Activated T-helper 9 cell treated with anti-CD3 and anti-CD28 coated beads, Interleukin-2, amount 50 U/mL, for 16 hours (primary cell): ENCODE measurements at places on chromosomes 12 and 14.

- DNase-seq = no peak
Observed at GRCh38 chr12:125282921-125283320, 217.7 kb downstream of the AACS start.

DNA sequence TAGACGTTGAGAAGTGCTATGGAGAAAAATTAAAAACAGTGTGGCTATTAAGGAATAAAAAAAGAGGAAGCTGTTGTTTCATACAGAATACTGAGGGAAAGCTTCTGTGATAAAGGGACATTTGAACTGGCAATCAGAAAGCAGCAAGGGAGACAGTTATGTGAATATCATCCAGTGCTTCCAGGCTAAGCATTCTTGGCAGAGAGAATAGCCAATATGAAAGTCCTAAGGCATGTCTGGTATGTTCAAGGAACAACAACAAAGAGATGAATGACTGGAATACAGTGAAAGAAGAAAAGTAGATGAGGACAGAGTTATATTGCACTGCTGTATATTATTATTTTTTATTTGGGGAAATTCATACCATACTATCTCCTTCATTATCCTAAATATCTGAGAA is 23.9 kb downstream of the SCAF11 start:
- DNase-seq = no peak

DNA sequence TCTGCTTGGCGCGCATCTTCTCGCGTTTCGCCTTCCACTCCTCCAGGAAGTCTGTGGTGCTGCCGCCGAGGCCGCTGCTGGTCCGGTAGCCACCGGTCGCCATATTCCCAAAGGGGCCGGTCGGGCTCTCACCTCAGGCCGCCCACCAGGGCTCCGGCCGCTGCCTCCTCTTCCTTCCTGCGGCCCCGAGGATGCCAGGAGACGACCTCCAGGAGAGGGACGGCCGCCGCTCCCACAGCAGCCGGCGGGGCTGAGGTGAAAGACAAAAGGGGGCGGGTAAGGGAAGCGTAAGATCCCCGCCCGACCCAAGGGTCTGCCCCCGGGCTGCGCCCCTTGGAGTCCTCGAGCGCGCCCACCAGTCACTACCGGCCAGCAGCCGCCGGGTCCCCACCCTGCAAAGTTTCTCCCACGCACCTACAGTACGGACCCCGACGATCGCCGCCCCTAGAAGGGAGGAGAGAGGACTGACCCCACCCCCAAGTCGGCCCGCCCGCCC is 574 bp downstream of the PAWR start:
- no peak for DNase-seq

DNA sequence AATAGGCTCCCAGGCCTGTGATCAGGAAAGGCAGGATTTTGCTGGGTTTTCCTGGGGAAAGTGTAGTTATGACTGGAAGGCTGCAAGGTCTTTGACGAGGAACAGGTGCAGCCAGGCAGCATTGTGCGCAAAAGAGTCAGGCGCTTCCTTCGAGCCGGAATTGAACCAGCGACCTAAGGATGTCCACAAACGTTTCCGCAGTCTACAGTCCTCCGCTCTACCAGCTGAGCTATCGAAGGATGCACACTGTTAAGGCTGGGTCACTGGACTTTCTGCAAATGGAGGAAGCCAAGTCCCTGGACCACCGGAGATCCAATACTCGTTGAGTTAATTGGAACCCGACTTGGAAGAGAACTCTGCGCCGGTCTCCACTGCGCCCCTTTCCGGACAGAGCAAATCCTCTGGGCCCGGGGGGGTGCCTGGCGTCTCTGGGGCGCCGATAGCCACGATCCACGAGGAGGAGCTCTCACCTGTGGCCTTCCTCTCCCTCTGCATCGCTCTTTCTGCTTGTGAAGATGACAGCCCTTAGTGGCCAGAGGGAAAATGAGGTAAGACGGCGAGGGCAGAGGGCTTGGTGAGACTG is 18.4 kb upstream of the OR6S1 start:
- DNase-seq = no peak

GRCh38 chr14:101005447-101005846 is 101.9 kb upstream of the RTL1 start:
- no peak for DNase-seq

DNA sequence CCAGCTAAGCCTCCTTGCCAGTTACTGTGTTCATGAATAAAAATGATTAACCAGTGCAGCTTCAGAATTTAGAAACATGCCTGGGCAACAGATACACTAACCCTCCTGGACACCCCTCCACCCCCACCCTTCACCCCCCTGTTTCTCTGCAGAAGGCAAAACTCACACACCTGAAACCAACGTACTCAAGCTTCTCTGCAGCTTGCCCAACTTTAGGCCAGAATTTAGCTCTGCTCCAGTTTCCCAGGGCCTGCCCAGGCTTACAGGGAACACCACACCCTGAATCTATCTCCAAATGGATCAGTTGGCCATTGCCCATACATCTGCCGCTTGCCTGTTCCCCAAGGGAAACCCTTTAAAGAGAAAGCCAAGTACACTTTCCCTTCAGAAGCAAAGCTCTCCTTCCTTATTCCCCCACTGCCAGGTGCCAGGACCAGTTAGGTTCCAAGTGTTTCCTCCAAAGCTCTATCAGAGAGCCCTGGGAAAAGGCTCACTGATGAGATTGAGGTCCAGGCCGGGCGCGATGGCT is 1.8 kb upstream of the SPPL3 start:
- DNase-seq = no peak

- DNase-seq = no peak
Observed at GRCh38 chr12:108914121-108914531, 34.2 kb downstream of the DAO start.

- no peak for DNase-seq
Observed at GRCh38 chr12:65886996-65887395, 62.7 kb downstream of the HMGA2 start.

- no peak for DNase-seq
Observed at GRCh38 chr12:94027561-94027960, 120.8 kb upstream of the PLXNC1 start.

DNA sequence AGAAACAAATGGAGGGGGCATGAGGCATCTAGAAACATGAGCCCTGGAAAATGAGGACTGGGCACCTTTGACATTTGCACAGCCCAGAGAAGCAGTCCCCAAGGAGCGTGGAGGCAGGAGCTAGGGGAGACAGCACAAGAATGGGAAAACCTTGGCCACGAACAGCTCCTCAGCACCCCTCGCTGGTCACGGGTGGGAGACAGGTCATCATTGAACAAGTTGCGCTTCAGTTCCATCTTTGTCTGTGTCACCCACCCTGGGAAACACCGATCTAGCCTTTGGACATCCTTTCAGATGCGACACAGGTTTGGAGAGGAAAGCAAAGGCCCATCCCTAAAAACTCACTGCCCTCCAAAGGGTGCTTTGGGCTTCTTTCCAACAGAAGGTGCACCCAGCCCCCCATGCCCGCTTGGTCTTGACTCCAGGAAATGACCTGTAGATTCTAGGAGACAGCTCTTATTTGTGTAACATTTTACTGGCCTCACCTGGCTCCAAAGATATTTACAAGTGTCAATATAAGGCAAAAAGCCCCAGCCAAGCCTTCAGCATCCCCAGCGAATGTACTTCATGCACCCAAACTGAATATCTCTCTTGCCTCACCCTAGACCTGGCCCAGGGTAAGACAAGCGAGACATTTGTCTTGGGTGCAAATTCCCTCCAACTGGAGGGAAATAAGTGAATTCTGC is 28.8 kb upstream of the CLMN start:
- no peak for DNase-seq

- DNase-seq = no peak
Observed at GRCh38 chr14:68497011-68497410, 295.9 kb downstream of the ZFP36L1 start.

DNA sequence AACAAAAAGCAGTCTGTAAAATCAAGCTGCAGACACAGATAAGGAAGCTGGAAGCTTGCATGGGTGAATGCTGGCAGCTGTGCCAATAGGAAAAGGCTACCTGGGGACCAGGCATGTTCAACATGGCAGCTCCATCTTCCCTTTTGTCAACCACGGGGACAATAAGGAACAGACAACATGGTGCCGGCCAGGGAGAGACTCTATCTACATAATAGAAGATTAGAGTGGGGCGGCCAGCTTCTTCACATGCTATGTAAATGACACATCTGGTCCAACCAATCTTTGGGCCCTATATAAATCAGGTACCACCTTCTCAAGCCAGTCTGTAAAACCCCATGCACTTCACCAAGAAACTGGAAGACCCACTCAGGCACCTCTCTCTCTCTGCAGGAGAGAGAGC is 157.6 kb downstream of the SUDS3 start:
- no peak for DNase-seq

GRCh38 chr14:71473843-71474242 is 458.4 kb upstream of the RGS6 start:
- no peak for DNase-seq

DNA sequence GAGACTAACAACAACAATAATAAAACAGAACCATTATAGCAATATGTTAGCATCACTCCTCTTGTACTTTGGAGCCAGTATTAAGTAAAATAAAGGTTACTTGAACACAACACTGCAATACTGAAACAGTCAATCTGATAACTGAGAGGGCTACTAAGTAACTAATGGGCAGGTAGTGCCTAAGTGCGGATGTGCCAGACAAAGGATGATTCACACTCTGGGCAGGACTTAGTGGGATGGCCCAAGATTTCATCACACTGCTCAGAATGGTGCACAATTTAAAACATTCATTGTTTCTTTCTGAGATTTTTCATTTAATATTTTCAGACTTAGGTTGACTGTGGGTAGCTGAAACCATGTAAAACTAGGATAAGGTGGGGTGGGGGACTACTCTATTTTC is 131.9 kb upstream of the CAND1 start:
- DNase-seq = no peak

DNA sequence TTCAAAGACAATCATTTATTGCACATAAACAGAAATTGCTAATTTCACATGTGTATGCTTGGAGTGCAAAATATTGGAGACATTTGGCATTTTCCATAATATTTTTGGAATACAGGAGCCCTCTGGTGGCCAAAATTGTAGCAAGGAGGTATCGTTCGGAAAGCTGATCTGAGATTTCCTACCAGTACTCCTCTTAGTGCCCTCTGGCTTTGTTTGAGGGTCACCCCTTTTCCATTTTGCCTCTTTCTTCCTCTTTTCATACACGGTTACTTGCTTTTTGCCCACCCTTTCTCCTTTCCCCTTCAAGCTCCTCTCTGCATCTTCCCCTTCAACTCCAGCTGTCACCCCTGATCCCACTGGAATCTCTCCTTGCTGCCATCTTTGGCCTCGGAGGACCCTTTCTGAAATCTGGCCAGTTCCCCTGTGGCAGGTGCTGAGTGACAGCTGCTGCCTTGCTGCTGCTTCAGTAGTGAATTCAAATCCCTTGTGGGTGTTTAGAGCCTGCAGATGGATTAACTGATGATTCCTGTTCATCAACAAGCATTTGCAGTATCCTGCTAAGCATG is 164.6 kb upstream of the PARP11 start:
- no peak for DNase-seq

DNA sequence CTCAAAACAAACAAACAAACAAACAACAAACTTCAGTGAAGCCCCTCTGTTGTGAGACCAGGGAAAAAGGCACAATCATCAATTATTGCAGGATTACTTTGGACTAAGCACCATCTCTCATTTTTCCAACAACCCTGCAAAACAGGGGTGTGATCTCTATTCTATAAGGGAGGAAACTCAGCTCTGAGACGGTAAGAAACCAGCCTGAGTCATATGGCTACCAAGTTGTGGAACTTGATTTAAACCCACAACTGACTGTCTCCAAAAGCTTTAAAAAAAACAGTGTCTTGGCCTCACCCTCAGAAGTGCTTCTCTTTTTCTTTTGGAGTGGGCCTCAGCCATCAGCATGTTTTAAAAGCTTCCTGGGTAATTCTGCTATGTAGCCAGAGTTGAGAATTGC is 49.8 kb downstream of the RIN3 start:
- DNase-seq = no peak

DNA sequence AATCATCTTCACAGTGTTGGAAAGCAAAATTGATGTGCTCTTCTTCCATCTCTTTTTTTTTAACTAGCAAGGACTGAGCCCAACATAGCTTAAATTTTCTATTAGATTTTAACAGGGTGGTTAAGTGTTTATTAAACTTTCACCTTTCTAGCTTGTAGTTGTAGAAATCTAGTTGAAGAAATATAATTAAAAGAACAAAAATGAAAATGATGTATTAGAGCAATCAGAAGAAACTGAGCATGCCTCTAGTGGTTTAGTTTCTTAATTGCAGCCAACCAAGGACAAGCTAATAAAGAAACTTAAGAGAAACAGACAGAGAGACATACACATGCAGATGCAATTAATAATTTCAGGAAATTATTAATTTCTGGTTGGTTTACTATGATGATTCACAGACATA is 673.0 kb upstream of the LMO3 start:
- no peak for DNase-seq

DNA sequence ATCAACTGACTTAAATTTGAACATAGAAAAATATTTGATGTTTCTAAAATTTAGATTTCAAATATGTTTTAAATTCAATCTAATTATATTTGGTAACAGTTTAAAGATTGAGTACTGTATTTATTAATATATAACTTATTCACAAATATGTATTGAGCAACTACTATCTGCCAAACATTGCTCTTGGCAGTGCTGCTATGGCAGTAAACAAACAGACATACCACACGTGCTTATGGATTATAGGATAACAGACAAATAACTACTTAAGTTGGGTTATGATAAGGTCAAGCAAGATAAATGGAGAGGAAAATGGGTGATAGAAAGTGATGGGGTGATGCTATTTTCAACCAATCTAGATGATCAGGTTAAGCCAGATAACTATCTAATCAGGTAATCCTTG is 538.1 kb downstream of the C12orf50 start:
- DNase-seq = no peak

GRCh38 chr12:69360348-69360672 is 767 bp downstream of the YEATS4 start:
- DNase-seq = no peak

DNA sequence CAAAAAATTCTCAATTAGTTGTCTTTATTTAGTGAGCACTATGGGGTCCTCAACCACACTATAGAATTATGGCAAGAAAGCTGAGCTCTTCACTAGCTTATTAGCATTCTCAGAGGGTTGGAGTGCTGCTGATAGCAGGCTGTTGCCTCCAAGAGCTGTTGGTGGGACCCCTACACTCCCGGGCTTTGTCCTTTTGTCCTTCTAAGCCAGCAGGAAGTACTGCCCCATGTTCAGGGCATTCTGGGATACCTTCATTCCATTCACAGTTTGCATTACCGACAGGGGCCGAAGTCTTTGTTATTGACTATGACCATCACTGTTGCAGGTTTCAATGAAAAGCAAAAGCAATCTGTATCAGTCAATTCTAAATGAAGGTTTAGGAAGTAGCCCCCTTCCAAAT is 89.5 kb upstream of the OTX2 start:
- DNase-seq = no peak

GRCh38 chr14:80310938-80311750 is 99.8 kb upstream of the DIO2 start:
- DNase-seq = no peak

- DNase-seq = no peak
Observed at GRCh38 chr14:99263564-99264330, 8.2 kb downstream of the BCL11B start.

GRCh38 chr12:67885375-67886169 is 103.7 kb upstream of the IFNG-AS1 start:
- DNase-seq = no peak

- no peak for DNase-seq
Observed at GRCh38 chr12:123399255-123399617, 15.3 kb downstream of the KMT5A start.
